ENCODE measurements at places on chromosomes 7 and 10.

- no peak for ATAC-seq
These were observed 63.7 kb upstream of the ZPBP start for GRCh38 chr7:50156706-50157105.

- ATAC-seq = no peak
These were observed 7.7 kb downstream of the PON1 start for GRCh38 chr7:95316588-95316987.

- no peak for ATAC-seq
These were observed 66.4 kb upstream of the JAZF1 start for GRCh38 chr7:28246921-28247461.

DNA sequence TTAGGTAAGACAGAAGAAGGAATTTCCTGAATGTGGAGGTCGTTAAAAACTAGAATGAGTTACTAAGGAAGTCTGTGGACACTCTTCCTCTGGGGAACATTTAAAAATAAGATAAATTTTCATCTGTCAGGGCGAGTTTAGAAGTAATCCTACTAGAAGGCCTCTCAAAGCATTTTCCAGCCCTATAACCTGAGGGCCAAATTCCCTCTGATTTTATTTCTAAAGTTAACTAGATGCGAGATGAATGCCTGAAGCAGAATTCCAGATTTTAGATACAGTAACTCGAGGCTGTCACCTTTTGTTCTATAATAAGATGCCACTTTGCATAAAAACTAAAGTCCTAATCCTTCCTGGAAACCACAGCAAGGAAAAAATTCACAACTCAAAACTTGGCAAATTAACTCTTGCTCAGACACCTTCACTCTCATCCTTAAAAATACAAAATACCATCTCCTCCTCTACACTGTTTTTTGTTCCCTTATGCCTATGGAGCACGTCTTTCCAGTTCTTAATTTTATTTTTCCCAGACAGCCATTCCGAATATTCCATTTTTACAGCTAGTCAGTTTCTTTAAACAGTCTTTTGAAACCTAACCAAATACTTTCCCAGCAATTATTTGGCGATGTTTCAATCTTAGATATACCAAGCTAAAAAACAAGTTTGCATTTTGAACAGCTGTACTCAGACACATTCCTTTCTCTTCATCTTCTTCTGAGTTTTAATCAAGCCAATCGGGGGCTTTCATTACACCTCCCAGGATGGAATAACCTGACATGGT is 420.7 kb upstream of the NFE2L3 start:
- ATAC-seq = no peak

DNA sequence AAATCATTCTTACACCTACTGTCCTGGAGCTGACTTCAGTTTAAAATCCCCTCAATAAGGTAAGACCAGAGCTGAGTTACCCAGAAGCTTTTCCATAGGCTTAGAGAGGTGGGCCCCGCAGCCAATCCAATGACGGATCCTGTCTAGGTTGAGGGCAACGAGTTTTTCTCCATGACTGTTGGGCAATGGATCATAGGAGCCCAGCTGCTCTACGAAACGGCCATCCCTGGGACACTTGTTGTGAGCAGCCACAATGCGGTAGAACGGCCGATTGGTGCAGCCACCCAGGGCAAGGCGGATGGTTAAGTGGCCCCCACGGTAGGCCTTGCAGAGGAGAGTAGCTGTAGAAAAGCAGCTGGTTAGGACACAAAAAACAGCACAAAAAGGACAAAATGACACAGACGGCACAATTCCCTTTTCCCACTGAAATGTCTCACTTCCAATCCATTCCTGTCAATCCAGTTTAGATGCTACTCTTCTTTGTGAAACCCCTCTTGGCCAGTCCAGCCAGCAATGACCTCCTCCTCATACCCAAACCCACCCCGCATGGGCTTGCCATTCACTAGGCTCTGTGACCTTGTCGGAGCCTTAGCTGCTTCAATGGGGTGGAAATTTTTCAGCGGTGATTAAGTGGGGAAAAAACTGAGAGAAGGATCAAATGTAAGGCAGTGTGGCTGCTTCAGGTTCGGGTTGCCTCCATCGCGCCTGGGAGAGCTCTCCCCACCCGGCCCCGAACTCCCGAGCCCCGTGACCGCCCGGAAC is 580 bp downstream of the MRPS16 start:
- peak; percentile 81 for ATAC-seq

- no peak for ATAC-seq
These were observed 40.6 kb upstream of the RBAK start for GRCh38 chr7:5005066-5005465.

- no peak for ATAC-seq
These were observed 490.4 kb downstream of the DNAJB6 start for GRCh38 chr7:157827045-157827862.

- no peak for ATAC-seq
These were observed 319.4 kb upstream of the ZNF32 start for GRCh38 chr10:43968076-43968475.

GRCh38 chr7:100692578-100692961 is 1.5 kb downstream of the GIGYF1 start:
- no peak for ATAC-seq

GRCh38 chr10:68871105-68871711 is 29.9 kb upstream of the DDX50 start:
- no peak for ATAC-seq

GRCh38 chr10:87500646-87501048 is 4.0 kb upstream of the MINPP1 start:
- no peak for ATAC-seq

- no peak for ATAC-seq
These were observed 2.2 kb upstream of the IGFBP3 start for GRCh38 chr7:45923290-45923689.

- ATAC-seq = no peak
These were observed 486.3 kb upstream of the PCDH15 start for GRCh38 chr10:55287346-55287745.

- ATAC-seq = no peak
These were observed 29.8 kb downstream of the NPS start for GRCh38 chr10:127578961-127579305.

DNA sequence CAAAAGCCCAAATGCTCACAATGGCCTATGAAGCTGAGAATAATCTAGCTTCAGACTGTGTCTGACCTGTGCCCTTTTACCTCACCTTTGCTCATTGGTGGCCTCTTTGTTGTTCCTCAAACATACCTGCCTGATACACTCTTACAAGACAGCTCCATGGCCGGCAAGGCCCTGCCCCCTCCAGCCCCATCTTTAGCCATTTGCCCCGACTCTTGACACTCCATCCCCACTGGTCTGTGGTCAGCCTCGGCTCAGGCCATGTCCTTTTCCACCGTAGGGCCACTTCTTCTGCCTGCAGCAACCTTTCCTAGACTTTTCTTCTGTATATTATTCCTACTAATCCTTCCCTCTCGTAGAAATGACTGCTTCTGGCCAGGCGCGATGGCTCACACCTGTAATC is 265.2 kb downstream of the RPS24 start:
- no peak for ATAC-seq

GRCh38 chr7:82838314-82838713 is 324.4 kb downstream of the PCLO start:
- ATAC-seq = no peak

GRCh38 chr7:90433221-90433620 is 30.0 kb downstream of the CLDN12 start:
- ATAC-seq = no peak

DNA sequence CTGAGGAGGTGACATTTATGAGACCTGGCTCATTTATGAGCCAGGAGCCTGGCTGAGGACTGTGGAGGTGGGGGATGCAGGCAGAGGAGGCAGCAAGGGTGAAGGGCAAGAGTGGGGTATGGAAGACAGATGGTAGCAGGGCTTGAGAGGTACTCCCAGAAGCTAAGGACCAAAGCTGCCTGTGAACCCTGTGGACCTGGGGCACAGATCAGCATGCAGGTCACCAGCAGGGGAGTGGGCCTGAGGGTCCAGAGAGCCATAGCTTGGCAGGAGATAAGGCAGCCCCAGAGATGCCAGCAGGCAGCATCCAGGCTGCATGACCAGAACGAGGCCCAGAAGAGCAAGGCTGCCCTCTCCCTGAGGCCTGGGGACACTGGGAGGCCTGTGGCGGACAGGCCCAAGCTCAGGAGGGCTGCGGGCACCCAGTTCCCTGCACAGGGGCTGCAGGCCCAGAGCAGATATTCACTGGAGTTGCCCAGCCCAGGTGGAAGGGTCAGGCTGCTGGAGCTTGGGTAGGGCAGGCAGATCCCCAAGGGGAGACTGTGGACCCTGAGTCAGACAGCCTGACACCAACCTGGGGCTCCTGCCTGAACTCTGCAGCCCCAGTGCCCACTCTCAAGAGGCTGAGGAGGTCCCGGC is 3.4 kb downstream of the GPR15LG start:
- ATAC-seq = no peak

DNA sequence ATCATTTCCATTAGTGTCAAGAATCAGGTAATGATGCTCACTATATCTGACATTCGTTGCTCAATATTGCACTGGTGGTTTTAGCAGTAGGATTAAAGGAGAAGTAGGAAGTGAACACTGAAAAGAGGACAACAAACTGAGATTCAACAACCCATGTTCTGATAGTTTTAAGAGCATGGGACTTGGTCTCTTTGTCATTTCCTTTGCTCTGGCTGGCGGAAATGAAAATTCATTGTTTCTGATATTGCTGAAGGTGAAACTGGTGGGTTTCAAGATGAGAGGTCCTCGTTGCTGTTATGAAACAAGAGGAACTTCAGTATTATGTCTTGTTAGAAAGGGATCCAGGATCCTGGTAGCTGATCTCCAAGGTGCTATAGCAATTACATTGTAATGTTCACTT is 129.0 kb downstream of the DNAH11 start:
- ATAC-seq = peak; percentile 68

GRCh38 chr7:15041226-15041625 is 138.7 kb upstream of the DGKB start:
- ATAC-seq = no peak

- no peak for ATAC-seq
These were observed 186.0 kb upstream of the MGMT start for GRCh38 chr10:129280908-129281586.

GRCh38 chr10:101032637-101033224 is 1.7 kb downstream of the SFXN3 start:
- ATAC-seq = peak; percentile 31

DNA sequence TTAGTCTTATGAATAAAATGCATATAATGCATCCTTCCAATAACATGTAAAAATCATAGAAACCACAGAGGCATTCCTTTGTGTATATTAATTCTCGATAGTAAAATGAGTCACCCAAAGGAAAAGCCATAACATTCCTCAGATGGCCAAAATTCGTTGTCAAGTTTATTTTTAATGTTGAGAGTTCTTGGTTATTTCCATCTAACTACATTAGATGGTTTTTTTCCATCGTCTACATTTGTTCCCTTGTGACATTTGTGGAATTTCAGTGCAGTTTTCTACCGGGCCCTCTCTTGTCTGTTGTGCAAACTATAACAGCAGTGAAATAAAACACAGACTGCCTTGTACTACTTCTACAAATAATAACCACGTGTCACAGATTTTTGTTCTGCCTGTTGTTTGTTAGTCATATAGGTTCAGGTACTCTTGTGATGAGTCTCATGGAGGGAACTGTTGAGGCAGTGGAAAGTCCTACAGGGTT is 54.7 kb upstream of the CCAR1 start:
- no peak for ATAC-seq

- ATAC-seq = no peak
These were observed 16.1 kb upstream of the LAMB4 start for GRCh38 chr7:108146070-108146842.

DNA sequence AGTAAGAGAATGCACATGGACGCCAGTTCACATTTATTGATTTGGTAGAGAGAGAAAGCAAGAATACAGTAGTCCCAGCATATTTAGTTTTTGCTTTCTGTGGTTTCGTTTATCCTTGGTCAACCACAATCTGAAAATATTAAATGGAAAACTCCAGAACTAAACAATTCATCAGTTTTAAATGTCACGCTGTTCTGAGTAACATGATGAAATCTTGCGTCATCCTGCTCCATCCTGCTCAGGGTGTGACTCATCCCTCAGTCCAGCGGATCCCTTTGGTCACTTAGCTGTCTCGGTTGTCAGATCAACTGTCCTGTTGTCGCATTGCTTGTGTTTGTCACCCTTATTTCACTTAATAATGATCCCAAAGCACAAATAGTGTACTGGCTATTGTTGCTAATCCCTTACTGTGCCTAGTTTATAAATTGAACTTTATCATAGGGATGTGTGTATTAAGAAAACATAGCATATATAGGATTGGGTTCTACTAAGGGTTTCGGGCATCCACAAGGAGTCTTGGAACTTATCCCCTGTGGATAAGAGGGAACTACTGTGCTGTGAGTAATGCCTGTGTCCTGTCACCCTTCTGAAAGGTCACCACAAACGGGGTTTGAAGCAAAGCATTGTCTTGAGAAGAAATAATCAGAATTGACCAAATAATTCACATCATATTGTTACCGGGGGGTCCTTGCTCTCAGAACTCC is 73.6 kb downstream of the OTUD1 start:
- no peak for ATAC-seq

GRCh38 chr10:15180736-15181135 is 12.2 kb upstream of the NMT2 start:
- ATAC-seq = no peak

GRCh38 chr10:71647526-71648253 is 71.9 kb downstream of the C10orf105 start:
- no peak for ATAC-seq

DNA sequence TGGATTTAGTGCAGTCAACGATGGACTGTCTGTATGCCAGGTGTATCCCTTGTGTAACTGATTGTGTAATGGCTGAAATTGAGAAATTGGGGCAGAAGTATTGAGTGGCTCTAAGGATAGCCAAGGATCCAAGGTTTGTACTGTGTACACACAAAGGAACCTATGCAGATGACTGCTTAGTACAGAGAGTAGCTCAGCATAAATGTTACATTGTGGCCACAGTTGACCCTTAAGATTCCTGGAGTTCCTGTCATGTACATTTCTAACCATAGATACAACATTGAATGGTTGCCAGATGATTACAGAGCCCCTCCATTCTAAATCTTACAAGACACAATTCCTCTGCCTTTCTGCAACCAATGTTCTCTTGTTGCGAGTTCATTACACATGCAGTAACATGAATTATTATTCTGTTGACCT is 25.3 kb downstream of the CCDC126 start:
- ATAC-seq = no peak

DNA sequence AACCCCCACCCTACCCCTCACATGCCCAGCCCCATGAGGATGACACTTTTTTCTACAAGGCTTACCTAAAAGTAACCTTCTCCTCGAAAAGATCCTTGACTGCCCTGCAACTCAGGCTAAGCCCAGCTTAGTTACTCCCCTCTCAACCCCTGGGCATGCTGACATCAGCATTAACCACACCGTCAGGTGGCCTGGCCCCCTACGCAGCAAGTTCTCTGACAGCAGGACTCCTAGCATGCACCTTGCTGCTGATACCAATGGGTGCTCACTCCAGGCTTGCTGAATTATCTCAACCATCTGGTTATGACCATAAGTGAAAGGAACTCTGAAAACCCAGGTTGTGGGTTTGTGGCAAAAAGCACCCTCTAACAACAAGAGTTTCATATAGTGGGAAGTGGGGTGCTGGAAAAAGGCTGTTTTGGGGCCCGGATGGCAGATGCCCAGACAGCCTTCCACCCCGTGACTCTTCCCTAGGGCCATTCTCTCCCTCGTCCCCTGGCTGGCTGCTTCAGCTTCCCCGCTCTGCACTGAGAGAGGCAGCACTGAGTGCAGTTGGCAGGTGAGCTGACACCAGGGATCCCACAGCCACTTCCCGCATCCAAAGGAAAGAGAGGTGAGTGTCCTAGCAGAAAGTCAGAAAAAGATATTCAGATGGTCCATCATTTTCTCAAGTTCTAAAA is 518.9 kb downstream of the KCNMA1 start:
- no peak for ATAC-seq
